ENCODE measurements at places on chromosomes 1 and 21.

DNA sequence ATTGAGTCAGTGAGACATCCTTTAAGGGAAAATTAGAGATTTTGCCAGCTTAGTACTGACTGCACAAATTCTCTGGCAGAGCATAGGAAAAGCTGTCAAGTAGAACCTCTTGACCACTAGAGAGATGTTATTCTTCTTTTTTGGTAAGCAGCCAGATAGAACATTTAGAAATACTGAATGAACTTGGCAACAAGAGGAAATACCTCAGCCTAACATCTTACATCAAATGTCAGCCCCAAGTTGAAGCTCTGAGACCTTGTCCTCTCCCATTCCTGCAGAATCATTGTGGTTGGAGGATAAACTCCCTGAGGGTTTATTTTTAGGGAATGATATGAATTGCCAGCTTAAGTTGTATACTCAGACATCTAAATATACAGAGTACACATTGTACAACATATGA is 53.5 kb downstream of the MIGA1 start:
- DNase-seq: peak; percentile 96

DNA sequence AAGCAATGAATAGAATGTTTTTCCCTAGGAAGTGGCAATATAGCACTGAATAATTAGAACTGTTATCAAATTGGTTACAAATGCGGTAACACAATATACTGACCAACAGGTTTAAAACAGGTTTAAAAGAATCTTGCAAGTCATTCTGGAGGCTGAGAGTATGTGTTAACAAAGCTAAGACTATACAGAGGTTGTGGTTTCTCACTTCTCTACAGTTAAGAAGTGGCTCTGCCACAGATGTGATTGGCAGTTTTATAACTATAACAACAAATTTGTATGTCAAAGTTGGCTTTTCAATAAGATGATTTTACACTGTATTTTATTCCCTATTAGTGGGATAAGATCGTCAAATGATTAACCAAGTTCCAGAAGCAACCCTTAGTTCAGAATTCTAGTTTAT is 7.1 kb downstream of the ANGEL2 start:
- DNase-seq: no peak

- no peak for DNase-seq
Measured at GRCh38 chr1:10525208-10525607, 50.5 kb downstream of the PEX14 start.

DNA sequence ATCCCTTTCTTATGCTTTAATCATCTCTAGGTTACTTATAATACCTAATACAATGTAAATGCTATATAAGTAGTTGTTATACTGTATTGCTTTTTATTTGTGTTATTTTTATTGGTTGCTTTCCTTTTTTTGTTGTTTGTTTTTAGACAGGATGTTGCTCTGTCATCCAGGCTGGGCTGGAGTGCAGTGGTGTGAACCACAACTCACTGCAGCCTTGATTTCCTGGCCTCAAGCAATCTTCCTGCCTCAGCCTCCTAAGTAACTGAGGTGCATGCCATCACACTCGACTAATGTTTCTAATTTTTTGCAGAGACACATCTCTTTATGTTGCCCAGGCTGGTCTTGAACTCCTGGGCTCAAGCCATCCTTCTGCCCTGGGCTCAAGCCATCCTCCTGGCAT is 26.9 kb downstream of the KRTAP19-8 start:
- DNase-seq: no peak

DNA sequence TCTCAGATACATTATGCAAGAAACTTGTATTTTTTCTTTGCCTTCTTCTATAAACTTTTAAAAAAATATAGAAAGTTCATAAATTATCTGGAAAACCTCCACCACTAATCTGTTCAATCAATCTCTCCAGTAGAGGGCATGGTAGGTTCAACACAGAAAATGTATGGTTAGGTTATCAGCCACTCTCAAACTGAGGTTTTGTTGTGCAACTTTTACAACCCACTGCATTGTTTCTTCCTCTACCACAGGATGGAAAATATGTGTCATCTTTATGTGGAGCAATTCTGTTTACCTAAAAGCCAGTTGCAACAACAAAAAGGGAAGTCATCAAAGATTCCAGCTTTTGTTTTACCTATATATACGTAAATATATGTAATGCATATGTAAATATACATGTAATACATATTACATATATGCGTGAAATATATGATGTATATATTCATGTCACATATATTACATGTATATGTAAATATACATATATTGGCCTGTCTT is 3.0 kb upstream of the RGS2 start:
- DNase-seq: peak; percentile 94

DNA sequence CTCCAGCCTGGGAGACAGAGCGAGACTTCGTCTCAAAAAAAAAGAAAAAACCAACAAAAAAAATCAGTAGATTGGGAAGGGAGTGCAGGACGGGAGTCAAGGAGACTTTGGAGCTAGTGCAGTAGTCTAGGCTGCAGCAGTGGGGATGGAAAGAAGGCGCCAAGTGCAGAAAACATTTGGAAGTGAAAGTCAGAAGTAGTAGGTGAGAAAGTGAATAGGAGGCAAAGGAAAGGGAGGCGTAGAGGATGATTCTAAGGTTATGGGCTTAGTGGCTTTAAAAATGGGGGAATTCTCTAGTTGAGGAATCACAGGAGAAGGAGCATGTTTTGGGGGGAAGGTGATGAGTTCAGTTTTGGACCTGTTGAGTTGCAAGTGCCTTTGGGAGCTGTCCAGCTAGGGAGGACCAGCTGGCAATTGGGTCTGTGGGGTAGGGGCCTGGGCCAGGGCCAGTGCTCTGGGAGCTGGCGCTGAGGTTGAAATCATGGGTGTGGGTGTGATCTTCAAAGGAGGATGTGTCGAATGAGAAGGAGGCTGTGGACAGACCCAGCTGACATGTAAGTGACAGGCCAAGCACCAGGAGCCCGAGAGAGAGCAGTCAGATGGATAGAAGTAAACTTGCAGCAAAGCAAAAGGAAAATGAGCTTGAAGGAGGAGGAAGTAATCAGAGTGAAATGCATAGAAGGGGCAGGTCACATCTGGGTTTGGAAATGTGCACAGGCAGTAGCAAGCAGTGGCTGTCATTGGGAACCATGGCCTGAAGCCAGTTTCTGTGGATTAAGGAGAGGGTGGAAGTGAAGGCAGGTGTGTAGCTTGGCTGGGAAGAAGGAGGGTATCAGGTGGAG is 15.8 kb downstream of the TMCC2 start:
- DNase-seq: no peak

- no peak for DNase-seq
Measured at GRCh38 chr1:202274611-202275010, 67.1 kb downstream of the UBE2T start.

Data from adipocyte (in vitro differentiated cells).